Kidney (tissue), 22 donors: ENCODE measurements at places on chromosomes 16 and 17. TPM values are rescaled to one million over a fixed set of nuclear protein-coding genes. Genes with fewer than 3 reads are reported as not detected.

DNA sequence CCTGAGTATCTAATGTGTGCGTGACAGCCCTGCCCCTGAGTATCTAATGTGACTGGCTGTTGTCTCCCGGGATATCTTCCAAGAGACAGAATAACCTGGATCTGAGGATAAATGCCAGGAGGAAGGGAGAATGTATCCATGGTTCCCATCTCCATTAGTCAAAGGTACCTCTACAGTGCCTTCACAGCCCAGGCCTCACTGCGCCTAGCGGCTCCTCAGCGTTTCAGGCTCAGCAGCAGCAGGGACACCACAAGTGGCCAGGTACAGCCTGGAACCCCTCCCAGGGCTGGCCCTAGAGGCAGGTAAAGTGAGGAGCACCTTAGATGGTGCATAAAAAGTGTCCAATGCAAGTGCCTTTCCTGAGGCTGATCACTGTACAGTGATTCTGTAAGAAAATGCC lies 32.0 kb downstream of the SOCS3 start:
- no peak for DNase-seq
- H3K27me3 ChIP-seq: no peaks in the 10 kb centered on the region
- no peak overlapping the region for H3K27ac ChIP-seq
- H3K4me3 ChIP-seq: no peak overlapping the region

- H3K27me3 ChIP-seq: no peaks in the 10 kb centered on the region
- no peaks in the 10 kb centered on the region for H3K36me3 ChIP-seq
- H3K4me3 ChIP-seq: peak overlapping the region; percentile 50
- no peaks in the 10 kb centered on the region for H3K4me1 ChIP-seq
These were observed 999 bp upstream of the FLYWCH2 start for GRCh38 chr16:2881783-2882649.

Gene CRYBA1
- not detected for total RNA-seq

Gene HCRT
- total RNA-seq: not detected

GRCh38 chr17:7562208-7562605 lies 488 bp downstream of the SENP3 start:
- peaks cover 25% of the 10 kb centered on the region for H3K36me3 ChIP-seq
- H3K4me3 ChIP-seq: peak overlapping the region; percentile 65
- no peaks in the 10 kb centered on the region for H3K27me3 ChIP-seq
- peak overlapping the region; percentile 80 for H3K27ac ChIP-seq
- H3K4me1 ChIP-seq: peaks cover 35% of the 10 kb centered on the region

Gene RRAD
- 90.9 TPM for total RNA-seq

- H3K4me3 ChIP-seq: no peak overlapping the region
- no peak for DNase-seq
- H3K36me3 ChIP-seq: no peaks in the 10 kb centered on the region
These were observed 26.7 kb upstream of the PRM1 start for GRCh38 chr16:11307639-11308492.

DNA sequence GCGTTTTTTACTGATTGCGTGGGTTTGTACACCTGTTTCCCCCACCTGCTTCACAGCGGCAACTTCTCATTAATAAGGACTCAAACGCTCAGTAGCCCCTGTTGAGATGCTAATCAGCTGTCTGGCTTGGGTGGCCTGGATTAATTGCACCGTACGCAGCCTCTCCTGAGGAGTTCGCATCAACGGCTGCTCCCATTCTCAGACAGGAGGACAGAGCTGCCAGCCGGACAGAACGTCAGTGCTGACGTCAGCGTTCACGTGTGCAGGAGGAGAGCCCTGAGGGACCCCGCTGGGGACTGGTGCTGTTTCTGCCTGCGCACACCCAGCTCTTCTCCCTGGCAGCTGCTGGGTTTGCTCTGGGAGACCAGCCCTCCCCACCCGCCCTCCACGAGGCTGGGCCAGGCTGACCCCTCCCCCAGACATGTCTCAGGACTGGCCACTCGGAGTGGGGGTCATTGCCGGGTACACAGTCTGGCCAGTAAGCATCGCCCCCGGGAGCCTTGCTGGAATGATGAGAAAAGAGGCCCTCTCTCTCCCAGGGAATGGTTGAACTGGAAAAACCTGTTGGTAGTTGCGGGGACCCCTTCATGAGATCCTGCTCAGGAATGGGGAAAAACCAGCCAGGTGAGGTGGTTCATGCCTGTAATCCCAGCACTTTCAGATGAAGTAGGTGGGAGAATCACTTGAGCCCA lies 5.7 kb upstream of the BANP start:
- H3K4me1 ChIP-seq: peaks cover 9% of the 10 kb centered on the region
- peak overlapping the region; percentile 49 for H3K4me3 ChIP-seq
- H3K36me3 ChIP-seq: no peaks in the 10 kb centered on the region
- H3K27ac ChIP-seq: peak overlapping the region; percentile 43

DNA sequence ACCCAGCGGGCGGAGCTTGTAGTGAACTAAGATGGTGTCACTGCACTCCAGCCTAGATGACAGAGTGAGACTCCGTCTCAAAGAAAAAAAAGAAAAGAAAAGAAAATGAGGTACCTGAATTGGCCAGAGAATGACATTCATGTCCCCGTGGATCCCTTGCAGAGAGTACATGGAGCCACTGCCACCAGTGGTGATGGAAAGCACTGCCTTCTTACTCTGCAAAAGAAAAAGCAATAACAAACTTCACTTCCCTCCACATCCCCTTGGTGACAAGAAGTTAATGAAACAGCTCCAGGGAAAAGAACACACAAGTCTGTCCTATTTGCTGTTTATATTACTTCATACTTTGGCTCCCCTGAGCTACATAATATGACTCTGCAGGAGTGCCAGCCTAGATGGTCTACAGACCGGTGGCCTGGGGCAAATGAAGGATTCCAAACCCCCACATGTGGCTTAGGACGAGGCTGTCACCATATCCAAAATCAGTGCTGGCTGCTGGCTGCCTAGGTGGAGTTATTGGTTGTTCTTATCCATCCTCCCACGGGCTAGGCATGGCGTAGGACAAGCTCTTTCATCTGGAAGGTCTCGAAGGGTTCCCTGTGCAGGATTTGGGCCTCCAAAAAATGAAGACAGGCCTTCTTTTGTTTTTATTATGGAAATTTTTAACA lies 13.3 kb downstream of the NQO1 start:
- H3K36me3 ChIP-seq: no peaks in the 10 kb centered on the region
- H3K27ac ChIP-seq: no peak overlapping the region
- H3K27me3 ChIP-seq: no peaks in the 10 kb centered on the region

DNA sequence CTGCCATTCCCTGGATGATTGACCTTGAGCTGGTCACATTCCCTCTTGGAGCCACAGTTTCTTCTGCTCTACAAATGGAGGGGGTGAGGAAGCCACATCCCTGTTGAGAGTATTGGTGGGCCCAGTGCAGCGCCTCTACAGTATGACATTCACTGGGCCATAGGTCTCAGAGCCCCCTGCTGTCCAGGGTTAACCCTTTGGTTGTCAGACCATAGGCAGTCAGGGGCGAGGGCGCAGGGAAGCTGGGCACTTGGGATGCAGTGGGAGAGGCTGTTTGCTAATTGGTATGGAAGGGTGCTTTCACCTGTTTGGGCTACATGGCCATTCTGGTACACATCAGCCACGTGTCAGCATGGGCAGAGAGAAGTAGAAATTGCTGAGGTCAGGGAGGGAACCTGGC lies 27.3 kb upstream of the WFDC1 start:
- no peaks in the 10 kb centered on the region for H3K4me1 ChIP-seq
- H3K36me3 ChIP-seq: no peaks in the 10 kb centered on the region
- H3K27me3 ChIP-seq: no peaks in the 10 kb centered on the region
- H3K4me3 ChIP-seq: no peak overlapping the region
- DNase-seq: no peak
